ENCODE measurements at places on chromosomes 12 and 14. TPM values are rescaled to one million over a fixed set of nuclear protein-coding genes. Genes with fewer than 3 reads are reported as not detected.

Gene PRPF40B
- 19.0 TPM for total RNA-seq

Gene TPH2
- total RNA-seq, result 0.66 TPM

DNA sequence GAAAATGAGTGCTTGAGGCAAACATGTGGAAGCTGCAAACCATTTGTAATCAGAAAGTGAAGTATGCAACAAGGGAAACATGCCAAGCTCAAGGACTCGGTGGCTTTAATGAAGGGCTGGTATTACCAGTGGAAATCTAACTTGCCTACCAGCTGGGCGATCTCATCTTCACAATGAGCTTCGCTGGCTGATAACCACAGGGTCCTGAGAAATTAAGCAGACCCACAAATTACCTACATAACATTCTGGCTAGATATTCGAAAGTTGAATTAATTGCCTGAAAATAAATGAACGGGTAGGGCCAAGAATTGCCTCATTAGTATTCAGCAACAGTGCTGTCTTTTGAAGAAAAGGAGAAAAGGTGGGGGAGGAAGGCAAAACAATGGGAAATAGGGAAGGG is 439.4 kb downstream of the PDZRN4 start:
- DNase-seq, result no peak

DNA sequence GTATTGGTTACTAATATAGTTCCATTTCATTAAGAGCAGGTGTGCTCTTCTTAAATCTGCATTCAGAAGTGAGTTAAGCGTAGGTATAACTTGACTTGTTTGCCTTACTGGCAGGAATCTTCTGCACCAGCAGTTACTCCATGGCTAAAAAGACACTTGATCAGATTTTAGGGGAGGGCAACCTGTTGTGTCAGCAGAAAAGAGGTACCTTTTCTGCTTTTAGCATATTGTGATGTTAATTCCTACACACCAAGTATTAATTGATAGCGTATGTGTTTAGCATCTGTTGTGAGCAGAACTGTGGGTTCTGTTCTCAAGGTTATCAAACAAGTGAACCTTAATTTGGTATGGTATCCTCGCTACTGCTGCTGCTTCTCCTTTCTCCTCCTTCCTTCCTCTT is 38.3 kb downstream of the TTLL5 start:
- DNase-seq, result no peak

Gene TAS2R50
- 0.77 TPM for total RNA-seq

Gene TAS2R31
- total RNA-seq, result 2.3 TPM

Gene JPH4
- 6.7 TPM for total RNA-seq

Gene FAM90A1
- 0.09 TPM for total RNA-seq

DNA sequence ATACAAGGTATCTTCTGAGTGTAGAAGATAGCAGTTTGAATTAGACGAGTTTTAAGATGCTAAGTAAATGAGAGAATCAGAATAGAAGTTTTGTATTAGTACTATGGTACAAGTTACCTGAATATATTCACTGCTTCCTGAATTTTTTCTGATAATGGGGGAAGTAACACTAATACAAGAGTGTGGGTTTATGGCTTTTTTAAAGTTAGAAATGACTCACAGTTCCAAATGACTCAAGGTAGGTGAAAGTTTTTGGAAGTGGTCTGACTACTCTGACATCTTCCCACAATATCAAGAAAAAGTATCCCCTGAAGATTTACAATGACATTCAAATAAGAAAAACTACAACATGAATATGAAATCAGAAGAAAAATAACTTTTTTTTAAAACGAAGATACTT is 123.7 kb upstream of the GARIN6 start:
- no peak for DNase-seq

GRCh38 chr12:87304406-87304805 is 724.8 kb downstream of the C12orf50 start:
- no peak for DNase-seq

Gene IPO8
- 47.2 TPM for total RNA-seq

DNA sequence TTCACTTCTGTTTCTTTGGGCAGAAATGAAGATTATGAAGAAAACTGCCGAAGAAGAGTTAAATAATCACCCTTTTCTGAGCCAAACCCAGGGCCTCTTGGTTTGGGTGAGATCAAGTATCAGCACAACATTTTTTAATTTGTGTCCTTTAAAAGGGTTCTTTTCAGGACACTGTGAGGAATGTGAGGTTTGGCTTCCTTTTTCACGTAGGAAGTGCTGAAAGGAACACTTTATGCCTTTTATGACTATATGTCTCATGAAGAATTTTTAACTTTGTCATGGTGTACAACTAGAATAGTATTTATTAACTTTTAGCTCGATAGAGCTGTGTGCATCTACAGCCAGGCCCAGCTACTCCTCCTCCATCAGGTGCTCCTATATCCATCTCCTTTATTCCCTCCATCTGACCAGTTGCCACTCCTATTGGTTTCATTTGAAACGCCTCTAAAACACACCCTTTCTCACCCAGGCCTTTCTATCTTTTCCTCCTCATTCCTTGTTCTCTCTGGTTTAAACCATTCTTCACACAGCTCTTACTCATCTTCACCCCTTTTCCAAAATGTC is 103.6 kb upstream of the LRIG3 start:
- DNase-seq, result no peak

Gene TNFRSF1A
- total RNA-seq, result 59.9 TPM

- DNase-seq, result no peak
These were observed 20.3 kb upstream of the TMX1 start for GRCh38 chr14:51219473-51220448.

Data from H9 (cell line).